Activated CD8-positive, alpha-beta T cell treated with anti-CD3 and anti-CD28 coated beads, Interleukin-2, amount 10 ng/mL, durations not matched to agents 7 days and 5 days (primary cell): ENCODE measurements at places on chromosomes 5 and 9.

GRCh38 chr9:34990908-34991606 is 1.5 kb downstream of the DNAJB5 start:
- no peak for DNase-seq

DNA sequence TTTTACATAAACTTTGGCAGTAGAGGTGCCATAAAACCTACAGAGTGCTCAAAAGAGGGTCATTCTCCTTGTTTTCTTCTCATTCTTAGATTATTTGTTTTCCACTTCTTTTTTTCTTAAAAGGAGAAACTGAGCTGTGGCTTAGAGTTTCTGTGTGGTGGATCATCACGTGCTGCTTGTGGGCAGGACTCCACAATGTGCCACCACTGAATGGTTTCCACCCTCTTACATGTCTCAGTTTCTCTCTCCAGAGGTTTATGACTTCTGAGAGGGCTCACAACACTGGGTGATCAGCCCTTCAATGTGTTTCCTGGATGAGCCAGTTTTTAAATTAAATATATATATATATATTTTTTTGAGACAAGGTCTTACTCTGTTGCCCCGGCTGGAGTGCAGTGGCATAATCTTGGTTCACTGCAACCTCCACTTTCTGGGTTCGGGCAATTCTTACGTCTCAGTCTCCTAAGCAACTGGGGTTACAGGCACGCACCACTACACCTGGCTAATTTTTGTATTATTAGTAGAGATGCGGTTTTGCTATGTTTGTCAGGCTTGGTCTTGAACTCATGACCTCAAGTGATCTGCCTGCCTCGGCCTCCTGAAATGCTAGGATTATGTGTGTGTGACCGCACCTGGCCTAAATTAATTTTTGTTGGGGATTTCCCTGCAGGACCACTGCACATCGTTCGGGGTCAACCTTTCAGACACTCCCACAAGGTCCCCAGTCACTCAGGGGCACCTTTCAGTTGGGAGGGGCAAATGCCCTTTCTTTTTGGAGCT is 3.1 kb upstream of the UNC13B start:
- DNase-seq, result peak; percentile 29

- DNase-seq, result no peak
These were observed 27.6 kb downstream of the ATP10B start for GRCh38 chr5:160824301-160825001.

DNA sequence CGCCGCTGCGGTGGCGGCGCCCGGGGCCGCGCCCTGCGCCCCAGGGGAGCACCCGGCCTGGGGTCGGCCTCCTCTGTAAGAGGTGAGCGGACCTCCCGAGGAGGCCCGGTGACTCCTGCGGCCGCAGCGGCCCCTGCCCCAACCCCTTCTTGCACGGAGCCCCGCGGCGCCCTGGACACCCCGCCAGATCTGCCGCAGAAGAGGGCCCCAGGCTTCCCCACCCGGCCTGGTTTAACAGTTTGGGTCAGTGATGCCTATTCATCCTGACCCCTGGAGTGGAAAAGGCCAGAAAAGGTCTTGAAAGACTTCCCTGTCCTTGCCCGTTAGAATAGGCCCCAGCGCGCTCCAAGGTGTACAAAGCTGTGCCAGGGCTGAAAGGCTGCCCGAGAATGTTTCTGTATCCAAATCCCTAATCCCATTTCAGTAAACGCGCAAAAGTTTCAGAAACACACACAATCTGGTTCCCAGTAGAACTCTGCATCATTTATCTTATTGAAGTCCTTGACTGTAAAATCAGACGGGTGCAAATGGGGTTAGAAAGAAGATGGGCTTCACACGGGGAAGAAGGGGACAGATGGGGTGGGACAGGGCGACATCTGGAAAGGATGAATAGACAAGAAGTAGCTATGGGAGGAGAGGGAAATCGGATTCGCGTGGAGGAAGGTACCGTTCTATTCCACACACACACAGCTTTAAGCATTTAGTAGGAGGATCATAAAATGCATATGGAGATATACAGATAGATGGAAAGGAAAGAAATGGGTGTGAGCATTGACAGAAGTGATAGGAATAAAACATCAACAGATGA is 1.1 kb upstream of the SSBP2 start:
- no peak for DNase-seq

- DNase-seq, result no peak
These were observed 44.6 kb upstream of the SHOC1 start for GRCh38 chr9:111839387-111839786.
